ENCODE measurements at places on chromosomes 12 and 14.

DNA sequence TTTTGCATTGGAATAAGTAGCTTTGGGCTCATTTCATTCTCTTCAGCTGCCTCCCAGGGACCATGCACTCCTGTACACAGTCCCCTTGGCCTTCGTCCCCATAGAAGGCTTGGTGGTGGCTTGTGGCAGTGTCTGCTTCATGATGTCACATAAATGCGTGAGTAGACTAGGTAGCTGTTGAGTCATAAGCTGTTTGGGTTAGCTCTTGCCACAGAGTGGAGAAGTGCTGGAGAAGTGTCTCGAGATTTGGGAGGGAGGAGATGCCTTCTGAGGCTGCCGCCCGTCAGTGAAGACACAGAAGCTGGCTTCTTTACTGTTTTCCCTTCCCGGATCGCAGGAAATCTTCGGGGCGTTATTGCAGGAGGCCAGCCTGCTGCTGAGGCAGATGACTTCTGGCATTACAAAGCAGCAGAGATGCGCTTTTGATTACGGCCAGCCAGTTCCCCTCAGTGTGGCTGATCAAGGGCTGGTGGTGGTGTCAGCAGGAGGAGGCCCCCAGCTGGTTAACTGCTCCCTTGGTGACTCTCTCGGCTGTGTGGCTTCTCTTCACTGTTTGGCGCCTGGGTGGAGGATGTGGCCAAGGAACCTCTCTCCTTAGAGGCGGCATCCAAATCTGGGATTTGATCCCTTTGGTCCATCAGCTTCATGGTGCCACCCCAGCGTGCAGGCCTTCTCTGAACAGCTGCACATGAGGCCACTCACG, 67.6 kb downstream of the AACS start:
- DNase-seq: no peak

GRCh38 chr12:64122154-64122553, 99.9 kb downstream of the KICS2 start:
- no peak for DNase-seq

- DNase-seq: no peak
Observed at GRCh38 chr14:100135784-100136183, 23.7 kb downstream of the DEGS2 start.

- no peak for DNase-seq
Observed at GRCh38 chr12:69254046-69254445, 14.7 kb downstream of the CPSF6 start.

DNA sequence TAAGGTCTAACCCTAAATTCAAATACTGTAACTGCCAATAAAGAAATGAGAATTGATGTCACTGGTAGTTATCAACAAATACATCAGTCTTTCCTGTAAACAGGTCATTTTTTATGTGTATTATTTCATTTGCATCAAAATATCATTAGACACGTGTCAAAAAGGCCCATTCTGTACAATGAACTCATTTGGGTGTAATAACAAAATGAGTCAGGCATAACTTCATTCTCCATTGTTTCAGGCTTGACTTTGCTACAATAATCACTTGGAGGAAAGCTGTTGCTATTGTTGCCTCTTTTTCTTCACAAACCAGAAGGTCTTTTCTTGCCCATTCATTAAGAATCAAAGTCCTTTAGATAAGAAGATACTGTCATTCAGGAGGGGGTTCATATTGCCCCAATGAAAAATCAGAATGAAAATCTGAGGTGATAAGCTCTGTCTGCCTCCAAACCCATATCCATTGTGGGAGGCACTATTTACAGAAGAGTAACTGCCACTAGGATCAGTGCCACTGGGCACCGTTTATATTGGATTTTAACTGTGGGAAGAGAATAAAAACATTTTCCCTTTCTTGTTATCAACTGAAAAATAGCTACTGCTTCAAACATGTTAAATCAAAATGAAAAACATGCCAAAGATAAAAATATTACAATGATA, 10.1 kb downstream of the ENTPD5 start:
- DNase-seq: no peak

DNA sequence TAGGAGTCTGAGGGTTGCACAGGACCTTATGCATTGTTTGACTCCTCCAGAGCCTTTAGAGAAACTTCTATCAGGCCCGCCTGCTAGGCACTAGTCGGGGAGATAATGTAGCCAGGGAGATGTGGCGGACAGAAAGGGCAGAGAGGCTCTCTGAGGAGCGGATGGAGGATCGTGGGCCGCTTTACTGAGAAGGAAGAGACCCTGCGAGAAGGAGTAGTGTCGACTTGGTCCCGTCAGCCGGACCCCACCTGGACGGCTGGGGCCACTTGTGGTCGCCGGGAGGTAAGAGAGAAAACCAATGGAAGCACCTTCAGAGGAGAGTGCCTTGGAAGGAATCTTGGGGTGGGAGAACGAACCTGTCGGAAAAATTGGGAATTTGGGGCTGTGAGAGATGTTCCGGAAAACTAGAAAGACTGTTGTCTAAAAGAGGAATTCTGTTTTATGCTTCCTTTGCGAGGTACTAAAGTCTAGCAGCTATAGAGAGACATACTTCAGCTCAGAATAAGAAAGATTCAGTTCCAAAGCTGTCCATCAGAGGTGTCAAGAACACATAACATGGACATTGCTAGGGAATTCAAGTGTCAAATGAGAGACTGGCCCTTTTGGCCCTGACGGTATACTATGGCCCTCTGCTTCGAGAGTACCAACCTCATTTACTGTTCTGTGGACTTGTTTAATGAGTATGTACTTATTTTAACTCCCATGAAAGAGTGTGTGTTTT, 660 bp upstream of the MCRS1 start:
- no peak for DNase-seq

DNA sequence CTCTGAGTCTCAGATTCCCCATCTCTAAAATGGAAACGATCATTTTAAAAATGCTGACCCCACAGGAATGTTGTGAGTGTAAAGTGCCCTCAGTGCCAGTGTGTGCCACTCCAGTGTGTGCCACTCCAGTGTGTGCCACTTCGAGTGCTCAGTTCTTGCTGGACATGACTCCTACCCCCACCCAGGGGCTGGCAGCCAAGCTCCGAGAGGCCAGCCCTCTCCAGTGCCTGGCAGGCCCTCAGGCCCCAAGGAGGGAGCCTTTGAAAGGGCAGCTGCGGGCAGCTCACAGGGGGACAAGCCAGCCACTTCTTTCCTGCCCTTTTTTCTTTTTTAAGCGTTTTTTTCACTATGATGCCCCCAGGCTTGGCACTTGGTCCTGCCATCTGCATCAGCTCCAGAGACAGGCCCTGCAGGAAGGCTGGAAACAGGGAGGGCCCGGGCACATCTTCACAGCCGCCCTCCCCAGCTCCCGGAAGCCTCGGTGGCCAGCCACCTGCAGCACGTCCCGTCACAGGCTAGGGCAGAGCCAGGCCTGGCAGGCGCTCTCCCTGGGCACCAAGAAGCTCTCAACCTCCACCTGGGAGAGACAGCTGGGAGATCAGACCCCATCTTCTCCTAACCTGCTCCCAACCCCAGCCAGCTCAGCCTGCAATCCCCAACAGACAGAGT, 29.8 kb downstream of the NCOR2 start:
- no peak for DNase-seq

All from suprapubic skin (tissue), 4 donors.